Stimulated activated CD8-positive, alpha-beta memory T cell treated with anti-CD3 and anti-CD28 coated beads, Interleukin-15, amount 100 ng/mL, for 24 hours (primary cell): ENCODE measurements at places on chromosomes 7 and 10.

GRCh38 chr7:48759431-48760080, 164.8 kb upstream of the CDC14C start:
- no peak for DNase-seq

DNA sequence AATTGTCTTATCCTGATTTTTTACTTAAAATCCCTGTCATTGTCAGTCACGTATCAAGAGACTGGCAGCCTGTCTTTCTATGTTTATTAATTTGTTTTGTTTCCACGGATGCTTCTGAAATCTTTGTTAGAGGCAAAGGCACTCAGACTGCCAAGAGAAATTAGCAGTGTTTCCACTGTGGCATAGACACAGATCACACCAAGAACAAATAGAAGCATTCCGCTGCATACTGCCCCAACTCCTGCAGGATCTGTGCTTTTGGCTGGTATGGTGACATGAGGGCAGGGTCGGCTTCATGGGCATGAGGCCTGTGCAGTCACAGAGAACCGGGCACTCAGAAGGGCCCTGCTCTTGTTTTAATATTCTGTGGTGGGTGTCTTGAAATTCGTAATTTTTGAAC, 18.4 kb downstream of the CLDN12 start:
- DNase-seq = no peak

DNA sequence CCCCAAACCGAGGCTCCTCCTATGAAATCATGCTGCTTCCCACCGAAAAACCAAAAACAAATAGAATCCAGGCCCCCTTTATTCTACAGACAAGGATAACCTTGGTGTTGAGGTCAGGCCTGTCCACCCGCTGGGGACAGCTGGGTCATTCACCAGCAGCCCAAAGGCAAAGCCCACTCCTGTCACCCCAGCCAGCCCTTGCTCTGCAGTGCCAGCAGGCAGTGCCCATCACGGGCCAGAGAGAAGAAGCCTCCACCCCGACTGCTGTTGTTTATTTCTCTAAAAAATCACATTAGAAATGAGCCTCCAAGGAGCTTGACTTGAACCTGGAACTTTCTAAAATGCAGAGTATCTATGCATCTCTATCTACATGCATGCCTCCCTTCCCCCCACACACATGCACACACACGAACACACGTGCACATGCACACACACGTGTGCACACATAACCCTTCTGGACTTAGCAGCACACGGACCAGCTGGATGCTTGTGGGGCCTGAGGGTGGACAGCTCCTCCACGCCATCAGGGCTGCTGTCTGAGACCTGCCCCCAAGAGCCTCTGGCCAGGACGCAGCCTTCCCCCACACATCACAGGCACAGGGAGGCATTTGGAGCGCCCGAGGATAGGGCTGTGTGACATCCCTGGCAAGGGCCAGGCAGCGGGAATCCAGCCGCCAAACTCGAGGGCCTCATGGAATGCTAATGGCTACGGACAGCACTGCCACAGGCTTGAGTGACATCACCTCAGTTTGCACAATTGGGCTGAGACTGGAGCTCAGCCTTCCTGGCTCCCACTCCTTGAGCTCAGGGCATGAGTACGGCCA, 22.8 kb downstream of the PRKAG2 start:
- no peak for DNase-seq

DNA sequence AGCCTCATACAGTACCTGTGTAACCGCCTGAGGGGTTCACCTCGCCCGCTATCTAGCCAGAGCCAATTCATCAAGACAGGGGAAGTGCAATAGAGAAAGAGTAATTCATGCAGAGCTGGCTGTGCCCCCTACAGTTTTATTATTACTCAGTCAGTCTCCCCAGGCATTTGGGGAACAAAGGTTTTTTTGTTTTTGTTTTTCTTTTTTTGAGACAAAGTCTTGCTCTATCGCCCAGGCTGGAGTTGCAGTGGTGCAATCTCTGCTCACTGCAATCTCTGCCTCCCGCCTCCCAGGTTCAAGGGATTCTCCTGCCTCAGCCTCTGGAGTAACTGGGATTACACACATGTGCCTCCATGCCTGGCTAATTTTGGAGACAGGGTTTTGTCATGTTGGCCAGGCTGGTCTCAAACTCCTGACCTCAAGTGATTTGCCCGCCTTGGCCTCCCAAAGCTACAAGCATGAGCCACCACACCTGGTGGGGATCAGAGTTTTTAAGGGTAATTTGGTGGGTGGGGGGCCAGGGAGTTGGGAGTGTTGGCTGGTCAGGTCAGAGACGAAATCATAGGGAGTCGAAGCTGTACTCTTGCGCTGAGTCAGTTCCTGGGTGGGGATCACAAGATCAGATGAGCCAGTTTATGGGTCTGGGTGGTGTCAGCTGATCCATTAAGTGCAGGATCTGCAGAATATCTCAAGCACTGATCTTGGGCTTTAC, 116.5 kb downstream of the MARCHF5 start:
- DNase-seq = no peak

GRCh38 chr10:64023926-64024470, 502.8 kb downstream of the REEP3 start:
- DNase-seq = no peak

GRCh38 chr10:116408719-116409118, 18.9 kb upstream of the PNLIPRP3 start:
- DNase-seq = no peak

- no peak for DNase-seq
These were observed 51.3 kb downstream of the PRTFDC1 start for GRCh38 chr10:24900888-24901685.

DNA sequence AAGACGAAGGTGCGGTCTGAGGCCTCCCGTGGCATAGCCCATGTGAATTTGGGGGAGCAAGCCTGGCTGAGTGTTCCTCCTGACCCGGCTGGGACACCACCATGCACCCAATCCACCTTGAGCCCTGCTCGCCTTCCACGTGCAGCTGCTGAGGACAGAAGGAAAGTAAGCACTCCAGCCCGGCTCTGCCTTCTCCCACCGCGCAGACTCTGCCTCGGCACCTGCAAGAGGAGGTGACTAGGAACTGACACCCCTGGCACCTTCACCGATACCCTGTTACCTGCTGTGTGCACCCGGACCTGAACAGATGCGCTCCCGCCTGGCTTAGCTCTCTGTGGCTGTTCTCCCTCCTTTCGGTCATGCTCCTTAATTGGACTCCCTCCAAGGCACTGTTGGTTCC, 57.0 kb upstream of the OPN4 start:
- no peak for DNase-seq

DNA sequence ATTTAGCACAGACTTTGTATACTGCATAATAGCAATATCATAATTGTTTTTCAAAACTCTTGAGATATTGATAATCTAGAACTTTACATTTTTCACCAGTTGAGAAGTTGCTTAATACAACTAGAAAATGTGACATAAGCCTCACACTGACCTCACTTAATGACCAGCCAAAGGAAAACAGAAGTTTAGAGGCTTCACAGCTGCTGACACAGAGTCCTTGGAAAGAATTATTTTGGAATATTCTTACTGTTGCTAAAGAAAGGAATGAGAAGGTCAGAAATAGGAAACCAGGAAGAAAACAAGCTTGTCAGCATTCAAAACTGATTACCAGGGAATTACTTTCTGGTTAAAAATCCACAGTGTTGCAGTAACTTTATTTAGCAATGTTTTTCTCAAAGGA, 35.5 kb upstream of the WASL start:
- no peak for DNase-seq

- no peak for DNase-seq
These were observed 621 bp upstream of the FAM13C start for GRCh38 chr10:59362959-59363381.

DNA sequence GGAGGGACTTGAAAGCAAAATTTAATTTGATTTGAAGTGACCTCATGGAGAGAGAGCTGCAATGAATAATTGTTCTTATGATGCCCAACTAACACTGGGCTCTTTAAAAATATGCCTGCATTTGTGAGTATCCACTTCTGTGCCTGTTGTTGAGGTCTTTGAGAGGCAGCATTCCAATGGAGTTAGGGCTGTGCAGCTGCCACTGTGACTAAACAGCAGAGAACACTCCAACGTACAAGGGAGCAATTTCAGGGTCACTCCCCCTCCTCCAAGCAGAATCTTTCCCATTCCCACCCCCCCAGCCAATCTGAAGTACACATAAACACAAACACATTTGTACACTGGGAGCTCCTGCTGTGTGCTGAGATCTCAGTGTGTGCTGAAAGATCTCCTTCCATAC, 28.0 kb upstream of the GSAP start:
- no peak for DNase-seq

- DNase-seq = no peak
These were observed 8.2 kb downstream of the NKX2-3 start for GRCh38 chr10:99540657-99541531.

GRCh38 chr7:109545686-109546085, 976.0 kb downstream of the DNAJB9 start:
- no peak for DNase-seq

DNA sequence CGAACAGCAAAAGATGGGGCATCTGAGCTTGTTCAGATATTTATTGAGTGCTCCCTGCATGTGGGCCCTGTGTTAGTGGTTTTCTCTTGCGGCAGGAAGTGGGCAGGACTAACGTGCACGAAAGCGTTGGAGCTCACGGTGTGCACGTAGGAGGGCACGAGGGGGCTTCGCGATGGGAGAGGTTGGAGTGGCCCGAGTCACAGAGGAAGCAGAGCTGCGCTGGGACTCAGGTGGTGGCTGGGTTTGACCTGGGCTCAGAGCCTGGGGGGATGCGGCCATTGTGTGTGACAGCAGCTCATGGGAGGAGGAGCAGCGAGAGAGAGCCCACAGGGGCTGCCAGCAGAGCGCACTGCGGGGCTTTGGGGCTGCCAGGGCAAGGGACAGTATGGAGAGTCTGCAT, 7.7 kb downstream of the ZSCAN25 start:
- no peak for DNase-seq

DNA sequence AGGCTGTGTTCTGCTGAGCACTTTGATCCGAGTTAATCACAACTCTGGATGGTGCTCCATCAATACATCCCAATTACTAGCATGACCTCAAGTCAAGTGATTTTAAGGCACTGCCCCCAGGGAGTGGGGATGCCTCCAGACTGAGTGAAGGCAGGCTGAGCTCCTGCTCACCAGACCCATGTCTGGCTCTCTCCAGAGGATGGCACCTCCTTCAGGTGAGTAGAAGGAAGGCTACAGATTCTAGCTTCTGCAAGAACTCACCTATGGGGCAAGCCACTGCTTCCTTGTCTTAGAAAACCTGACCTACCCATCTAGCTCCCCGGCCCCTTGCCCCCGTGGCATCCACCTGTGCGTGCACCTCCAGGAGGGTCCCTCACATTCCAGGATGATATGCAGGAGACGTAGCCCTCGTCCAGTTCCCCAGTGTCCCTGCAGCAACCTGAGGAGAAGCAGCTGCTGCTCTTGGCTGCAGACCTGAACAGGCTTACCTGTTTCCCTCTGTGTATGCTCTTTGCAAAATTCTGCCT, 390.3 kb downstream of the GRID1 start:
- DNase-seq = no peak

GRCh38 chr7:107951896-107952295, 51.1 kb downstream of the LAMB1 start:
- DNase-seq = no peak

DNA sequence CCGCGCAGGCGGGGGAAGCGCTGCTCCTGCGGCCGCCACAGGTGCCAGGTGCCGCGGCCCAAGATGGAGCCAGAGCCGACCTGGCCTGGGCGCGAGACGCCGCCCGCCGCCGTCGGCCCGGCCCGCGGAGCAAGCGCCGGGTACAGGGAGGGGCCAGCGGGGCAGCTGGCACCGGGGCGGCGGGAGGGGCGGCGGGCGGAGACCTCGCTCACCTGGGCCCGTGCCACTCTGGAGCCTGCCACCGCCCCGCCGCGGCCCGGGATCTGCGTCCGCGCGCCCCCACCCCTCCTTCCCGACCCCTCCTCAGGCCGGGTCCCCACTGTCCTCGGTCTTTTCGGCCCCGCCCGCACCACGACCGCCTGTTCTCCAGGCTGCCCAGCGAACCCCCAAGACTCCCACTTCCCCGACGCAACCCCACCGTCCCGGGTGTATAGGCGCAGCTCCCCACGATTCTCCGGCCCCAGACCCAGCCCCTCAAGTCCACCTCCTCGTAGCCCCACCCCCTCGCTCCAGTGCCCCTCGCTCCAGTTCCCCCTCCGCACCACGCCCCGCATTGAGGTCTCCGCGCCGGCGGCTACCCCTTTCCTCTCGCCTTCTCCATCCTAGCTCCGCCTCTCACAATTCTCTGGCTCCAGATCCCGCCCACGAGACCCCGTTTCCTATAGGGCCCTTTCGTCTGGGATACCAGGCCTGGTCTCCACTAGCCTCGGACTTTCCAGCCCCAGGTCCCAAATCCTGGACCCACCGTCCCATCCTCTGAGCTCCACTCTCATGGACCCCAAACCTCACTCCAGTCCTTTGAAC, at the start of gene GPRIN2:
TSS of gene GPRIN2 (minus strand) at position 144 of the 804 bp plus-strand sequence. CDS start 5,922 bp downstream, outside the sequence.
- DNase-seq = no peak
